ENCODE measurements at places on chromosomes 5 and 9. TPM values are rescaled to one million over a fixed set of nuclear protein-coding genes. Genes with fewer than 3 reads are reported as not detected.

- no peak for DNase-seq
These were observed 215.6 kb upstream of the ADAMTS16 start for GRCh38 chr5:4924577-4924976.

SH3PXD2B gene
- 15.5 TPM for polyA plus RNA-seq

- no peak for DNase-seq
These were observed 170.0 kb downstream of the CCDC171 start for GRCh38 chr9:15722888-15723287.

DNA sequence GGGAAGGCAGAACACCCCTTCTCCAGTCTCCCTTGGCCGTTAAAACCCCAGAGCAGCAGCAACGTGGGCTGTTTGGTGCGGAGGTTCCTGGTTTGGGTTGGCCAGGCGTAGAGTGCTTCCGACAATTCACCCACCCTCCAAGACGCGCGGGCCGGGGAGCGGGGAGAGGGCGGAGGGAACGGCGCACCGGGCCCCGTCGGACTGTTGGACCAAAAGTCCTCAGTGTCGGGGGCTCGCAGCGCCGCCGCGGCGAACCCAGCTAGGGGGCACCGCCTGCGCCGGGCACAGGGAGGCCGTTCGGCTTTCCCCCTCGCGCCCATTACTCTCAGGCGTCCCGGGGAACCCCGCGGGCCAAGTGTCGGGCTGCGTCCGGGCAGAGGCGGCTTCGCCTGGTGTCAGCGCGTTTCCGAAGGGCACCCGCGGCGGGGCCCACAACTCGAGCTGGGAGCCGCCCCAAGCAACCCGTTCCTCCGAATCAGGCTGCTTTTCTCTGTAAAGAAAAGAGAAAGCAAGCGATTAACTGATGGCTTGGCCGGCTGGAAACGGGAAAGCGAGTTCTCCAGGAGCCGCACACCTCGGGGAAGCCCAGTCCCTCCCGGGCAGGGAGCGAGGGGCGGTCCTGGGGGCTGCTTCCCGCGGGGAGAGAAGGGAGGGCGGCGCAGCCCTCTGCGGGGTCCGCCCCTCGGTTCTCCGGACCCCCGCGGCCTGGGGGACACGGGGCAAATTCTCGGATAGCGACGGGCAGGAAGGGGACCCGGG, 145.5 kb downstream of the ERCC6L2 start:
- DNase-seq, result no peak

DNA sequence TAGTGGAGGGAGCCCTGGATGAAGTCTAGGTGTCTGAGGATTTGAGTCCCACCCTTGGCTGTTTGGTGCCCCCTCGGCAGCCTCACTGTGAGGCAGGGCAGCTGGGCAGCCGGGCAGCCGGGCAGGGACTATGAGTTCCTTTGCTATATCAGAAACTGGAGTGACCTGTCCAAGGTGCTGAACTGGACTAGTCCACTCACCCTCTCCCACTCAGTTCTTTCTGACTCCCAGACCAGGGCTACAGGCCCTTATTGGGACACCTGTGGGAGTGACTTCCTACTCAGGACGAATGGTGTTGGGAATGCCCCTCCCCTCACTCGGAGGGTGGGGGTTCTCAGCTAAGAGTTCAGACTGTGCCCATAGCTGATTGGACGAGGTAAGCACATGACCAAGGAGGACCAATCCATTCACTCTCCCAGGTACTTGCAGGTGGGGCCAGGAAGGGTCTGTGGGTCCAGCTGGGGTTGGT, 34.1 kb upstream of the RAPGEF1 start:
- DNase-seq, result no peak
